ENCODE measurements at places on chromosomes 1 and 21.

DNA sequence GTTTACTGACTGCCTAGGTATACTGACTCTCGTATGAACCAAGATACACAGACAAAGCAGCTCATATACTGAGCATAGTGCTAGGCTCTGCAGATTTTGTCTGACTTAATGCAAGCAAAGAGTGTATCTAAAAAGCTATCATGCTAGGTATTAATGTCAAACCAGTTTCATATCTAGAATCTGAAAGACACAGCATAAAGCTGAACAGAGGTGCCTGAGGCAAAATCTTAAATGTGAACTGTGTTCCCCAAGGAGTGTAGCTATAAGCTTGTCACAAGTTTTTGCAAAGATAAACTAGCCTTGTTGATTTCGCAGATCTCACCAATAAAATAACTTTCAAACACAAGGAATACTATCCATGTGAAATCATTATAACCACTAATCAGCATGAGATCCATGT lies 18.1 kb downstream of the JAK1 start:
- no peak for DNase-seq

GRCh38 chr1:201269900-201270410 lies 13.4 kb upstream of the PKP1 start:
- no peak for DNase-seq

DNA sequence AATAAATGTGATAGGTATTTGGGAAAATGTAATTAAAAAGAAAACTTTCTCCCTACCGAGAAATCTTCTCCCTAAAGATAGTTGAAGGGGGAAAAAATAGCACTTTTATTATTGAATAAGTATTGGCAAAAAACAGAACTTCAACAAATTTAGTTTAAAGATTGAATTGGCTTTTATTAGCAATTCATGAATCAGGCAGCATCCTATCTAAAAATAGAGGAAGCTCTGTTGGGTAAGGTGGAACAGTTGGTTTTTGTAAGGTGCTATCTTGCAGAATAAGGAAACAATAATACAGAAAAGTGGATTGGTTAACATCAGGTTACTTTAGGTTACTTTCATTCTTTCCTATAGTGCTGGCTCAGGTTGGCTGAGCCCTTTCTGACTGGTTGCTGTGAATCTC lies 62.8 kb downstream of the FH start:
- DNase-seq, result no peak

GRCh38 chr1:157484573-157484972 lies 67.7 kb downstream of the FCRL5 start:
- DNase-seq, result no peak

GRCh38 chr1:160837558-160838205 lies 25.0 kb downstream of the CD244 start:
- no peak for DNase-seq

- no peak for DNase-seq
Measured at GRCh38 chr1:194118086-194118485, 931.7 kb upstream of the B3GALT2 start.

DNA sequence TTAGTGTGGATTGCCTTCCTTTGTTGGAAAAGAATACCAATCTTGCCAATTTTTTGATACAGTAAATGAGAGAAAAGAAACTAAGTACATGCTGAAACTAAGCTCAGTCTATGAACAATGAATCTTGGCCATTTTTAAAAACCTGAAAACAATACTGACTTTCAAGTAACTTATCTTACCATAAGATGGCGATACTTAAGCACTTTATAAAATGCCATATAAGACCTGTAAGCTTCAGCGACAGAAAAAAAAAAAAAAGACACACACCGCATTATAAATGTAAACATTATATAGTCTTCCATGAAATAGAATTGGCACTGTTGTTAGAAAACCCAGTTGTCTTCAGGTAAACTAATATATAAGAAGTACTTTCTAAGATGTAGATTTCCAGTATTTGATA lies 3.0 kb downstream of the OLFM3 start:
- no peak for DNase-seq

- DNase-seq, result no peak
Measured at GRCh38 chr1:178528953-178529335, 16.0 kb downstream of the TEX35 start.

- no peak for DNase-seq
Measured at GRCh38 chr1:114008480-114008941, 29.2 kb downstream of the OLFML3 start.

DNA sequence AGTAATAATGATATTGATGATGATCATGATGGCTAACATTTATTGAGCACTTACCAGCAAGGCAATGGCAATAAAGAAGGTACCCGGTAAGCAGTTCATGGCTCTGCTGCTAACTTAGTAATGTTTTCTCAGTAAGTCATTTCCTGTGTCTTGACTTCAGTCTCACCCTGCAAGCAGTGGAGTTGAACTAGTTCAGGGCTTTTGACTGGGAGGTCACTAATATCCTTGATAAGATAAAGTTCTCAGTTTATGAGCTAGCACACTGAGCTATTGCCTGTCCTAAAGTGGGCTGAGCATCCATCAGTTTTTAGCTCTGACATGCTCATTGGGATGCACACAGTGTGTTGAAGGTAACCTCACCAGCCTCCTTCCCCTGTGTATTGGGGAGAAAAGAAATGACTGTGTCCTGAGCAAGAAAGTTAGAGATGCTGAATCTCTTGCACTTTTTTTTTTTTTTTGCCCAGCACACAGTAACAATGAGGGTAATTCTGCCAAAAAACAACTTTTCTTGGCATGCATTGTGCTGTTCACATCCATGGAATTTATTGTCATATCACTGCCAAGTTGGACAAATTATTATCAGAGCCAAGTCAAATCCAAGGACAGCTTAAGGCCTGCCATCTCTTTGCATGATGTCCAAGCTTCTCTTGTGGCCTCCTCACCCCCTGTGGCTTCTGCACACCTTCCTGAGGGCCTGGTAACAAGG lies 55.5 kb upstream of the GADD45A start:
- no peak for DNase-seq

GRCh38 chr1:5704561-5705514 lies 287.4 kb downstream of the NPHP4 start:
- DNase-seq, result no peak

DNA sequence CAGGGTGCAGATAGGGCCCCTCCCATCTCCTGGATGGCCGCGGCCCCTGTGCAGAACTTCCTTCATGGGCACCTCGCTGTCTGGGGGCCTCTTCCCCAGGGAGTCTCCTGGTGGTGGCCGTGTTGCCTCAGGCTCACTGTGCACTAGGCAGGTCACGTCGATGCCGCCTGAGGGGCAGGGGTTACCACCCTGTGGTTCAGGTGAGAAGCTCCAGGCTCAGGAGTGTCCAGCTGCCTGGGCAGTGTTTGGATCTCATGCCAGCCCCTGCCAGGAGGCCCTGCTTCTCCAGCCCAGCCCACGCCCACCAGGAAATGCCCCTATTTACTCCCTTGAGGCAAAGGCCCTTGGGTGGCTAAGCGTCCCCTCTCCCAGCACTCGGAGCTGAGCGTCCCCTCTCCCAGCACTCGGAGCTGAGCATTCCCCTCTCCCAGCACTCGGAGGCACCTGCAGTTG lies 2.1 kb downstream of the ITGB2 start:
- DNase-seq, result no peak

GRCh38 chr1:223126741-223127140 lies 16.3 kb downstream of the TLR5 start:
- DNase-seq, result no peak

- no peak for DNase-seq
Measured at GRCh38 chr21:31892686-31893085, 19.9 kb downstream of the HUNK start.
